Prostate gland (tissue), 2 donors: ENCODE measurements at places on chromosomes 13 and 19. TPM values are rescaled to one million over a fixed set of nuclear protein-coding genes. Genes with fewer than 3 reads are reported as not detected.
A peak's percentile ranks its signal among the peaks of the same experiment; 100 is the strongest.

GRCh38 chr19:47742634-47743033, 2.7 kb upstream of the NOP53 start:
- no peak for DNase-seq
- H3K36me3 ChIP-seq = no peaks in the 10 kb centered on the region
- no peaks in the 10 kb centered on the region for H3K27me3 ChIP-seq
- H3K4me3 ChIP-seq = peak overlapping the region; percentile 43
- peak overlapping the region; percentile 95 for H3K27ac ChIP-seq

DNA sequence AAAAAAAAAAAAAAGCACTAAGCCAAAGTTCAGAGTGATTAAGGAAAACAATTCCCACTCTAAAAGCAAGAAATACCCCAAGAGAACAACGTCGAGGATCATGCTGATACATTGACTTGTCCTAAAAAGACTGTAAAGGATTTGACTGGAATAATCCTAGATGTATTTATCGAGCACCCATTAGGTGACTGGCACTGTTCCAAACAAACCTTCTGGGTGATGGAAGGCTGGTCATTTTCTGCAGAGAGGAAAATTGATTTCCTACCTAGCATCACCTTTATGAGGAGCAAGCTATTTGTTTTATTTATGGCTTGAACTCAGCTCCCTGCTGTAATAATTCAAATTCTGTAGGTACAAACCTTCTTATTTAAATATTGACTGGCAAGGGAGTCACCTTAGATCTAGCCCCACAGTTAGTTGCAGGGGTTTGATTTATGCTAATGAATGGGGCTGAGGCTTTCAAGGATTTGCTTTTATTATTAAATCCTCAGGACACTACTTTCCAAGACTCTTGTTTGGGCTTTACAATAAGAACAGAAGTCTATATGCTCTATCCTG, 471.0 kb downstream of the OLFM4 start:
- DNase-seq = no peak
- no peaks in the 10 kb centered on the region for H3K27me3 ChIP-seq
- H3K36me3 ChIP-seq = no peaks in the 10 kb centered on the region
- H3K4me3 ChIP-seq = no peak overlapping the region

DNA sequence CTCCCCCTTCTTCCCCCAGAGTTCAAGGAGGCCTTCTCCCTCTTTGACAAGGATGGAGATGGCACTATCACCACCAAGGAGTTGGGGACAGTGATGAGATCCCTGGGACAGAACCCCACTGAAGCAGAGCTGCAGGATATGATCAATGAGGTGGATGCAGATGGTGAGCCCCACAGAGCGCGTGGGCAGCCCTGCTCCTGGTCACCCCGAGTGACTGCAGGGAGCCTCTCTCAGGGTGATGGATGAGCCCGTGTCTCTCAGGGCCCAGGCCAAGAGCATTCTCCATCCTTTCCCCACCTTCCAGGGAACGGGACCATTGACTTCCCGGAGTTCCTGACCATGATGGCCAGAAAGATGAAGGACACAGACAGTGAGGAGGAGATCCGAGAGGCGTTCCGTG, 7.0 kb downstream of the CALM3 start:
- H3K27me3 ChIP-seq = no peaks in the 10 kb centered on the region
- H3K27ac ChIP-seq = no peak overlapping the region
- no peak for DNase-seq
- peaks cover 10% of the 10 kb centered on the region for H3K36me3 ChIP-seq
- H3K4me1 ChIP-seq = no peaks in the 10 kb centered on the region

DNA sequence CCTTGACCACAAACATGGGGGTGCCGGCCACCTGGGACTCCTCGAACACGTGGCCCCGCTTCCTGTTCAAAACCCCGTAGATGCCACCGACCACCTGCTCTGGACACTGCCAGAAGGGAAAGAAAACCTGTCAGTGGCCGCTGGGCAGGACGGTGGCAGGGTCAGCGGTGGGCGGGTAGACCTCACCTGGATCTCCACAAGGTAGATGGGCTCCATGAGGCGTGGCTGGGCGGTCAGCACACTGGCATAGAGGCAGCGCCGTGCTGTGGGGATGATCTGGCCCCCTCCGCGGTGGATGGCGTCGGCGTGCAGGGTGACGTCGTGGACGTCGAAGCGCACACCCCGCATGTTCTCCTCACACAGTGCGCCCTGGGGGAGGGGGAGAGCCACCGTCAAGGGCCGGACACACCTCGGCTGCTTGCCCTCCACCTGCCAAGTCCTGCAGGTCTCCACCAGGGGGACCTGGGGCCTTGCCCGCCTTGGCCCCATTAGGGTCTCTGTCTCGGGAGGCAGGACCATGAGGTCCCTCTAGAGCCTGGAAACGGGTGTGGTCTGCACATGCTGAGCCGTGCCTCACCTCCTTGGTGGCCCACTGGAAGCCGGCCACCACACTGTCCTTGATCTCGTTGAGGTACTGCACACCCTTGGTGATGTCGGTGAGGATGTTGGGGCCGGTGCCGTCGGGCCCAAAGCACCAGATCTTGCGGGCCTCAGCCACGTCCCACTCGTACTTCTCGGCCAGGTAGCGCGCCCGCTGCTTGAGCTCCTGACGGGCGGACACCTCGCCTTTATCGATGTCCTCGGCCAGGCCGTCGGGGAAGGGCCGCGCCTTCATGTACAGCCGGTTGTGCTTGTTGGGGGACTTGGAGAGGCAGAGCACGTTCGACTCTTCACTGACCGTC, 6.6 kb upstream of the DAPK3 start:
- no peak for DNase-seq
- H3K4me3 ChIP-seq = no peak overlapping the region
- peaks cover 60% of the 10 kb centered on the region for H3K36me3 ChIP-seq

Gene HSH2D
- total RNA-seq = 12.6 TPM

Gene NAPSA
- total RNA-seq = 0.85 TPM

Gene CABP5
- total RNA-seq = not detected

Gene DNAJB1
- 91.6 TPM for total RNA-seq

Gene VPS36
- 46.6 TPM for total RNA-seq
